Stimulated activated CD8-positive, alpha-beta memory T cell treated with anti-CD3 and anti-CD28 coated beads, Interleukin-7, amount 100 ng/mL, for 1 hour (primary cell): ENCODE measurements at places on chromosomes 2 and 18.

DNA sequence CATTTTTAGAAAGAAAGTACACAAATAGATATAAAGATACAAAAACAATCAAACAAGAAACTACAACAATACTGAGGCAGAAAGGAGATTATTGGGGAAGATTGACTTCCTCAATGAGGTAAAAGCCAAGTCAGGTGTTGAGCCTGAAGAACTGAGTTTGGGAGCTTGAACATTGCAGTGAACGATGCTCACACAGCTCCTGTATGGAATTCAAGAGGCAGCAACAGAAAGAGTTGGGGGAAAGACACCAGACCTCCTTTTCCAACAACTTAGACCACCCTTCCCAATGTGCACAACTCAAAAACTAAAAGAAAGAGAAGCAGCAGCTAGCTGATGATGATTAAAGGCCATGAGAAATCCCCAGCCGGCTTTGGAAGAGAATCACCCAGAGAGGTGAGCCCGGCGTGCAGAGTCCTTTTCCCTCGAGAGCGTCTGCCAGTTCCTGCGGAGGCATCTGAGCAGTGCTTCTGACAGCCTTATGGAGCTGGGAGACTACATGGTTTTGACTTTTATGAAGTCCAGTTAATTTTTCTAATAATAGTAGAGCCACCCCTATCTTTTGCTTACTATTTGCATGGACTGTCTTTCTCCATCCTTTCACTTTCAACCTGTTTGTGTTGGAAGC is 106.9 kb upstream of the RFX8 start:
- DNase-seq = no peak

DNA sequence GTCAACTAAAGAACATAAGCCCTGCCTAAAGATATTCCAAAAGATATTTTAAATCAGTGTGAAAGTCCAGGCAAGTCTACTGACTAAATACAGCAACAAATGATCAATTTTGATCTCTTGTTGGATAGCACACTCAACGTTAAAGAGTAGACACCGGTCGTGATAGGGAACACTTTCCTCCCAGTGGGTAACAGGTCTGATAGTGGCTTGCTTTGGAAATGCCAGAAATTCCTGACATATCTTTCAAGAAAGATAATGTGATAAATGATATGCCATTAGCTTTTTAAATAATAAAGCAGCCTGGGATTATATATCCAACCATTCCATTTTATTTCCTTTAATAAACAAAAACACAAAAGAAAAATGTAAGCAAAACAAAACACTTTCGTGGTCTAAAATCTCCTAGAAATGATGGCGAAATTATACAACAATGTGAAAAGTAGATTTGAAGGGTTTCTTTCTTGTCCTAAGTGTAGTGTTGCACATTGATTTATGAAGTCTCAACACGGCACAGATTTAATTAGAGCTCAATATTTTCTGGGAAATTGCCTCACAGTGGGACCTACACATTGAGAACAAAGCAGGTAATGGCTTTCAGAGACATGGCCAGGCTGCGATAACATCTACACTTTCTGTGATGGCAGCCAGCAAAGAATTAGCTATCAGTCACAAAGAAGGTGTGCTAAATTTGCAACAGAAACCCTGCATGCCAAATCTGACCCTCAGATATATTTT is 158.6 kb downstream of the PPP1R1C start:
- DNase-seq = no peak

- no peak for DNase-seq
Measured at GRCh38 chr2:1717113-1717512, 27.2 kb downstream of the PXDN start.

- DNase-seq = no peak
Measured at GRCh38 chr2:102040229-102040628, 48.5 kb downstream of the IL1R2 start.

GRCh38 chr18:13124411-13124810 is 94.1 kb upstream of the LDLRAD4 start:
- DNase-seq = no peak

GRCh38 chr2:151922845-151923666 is 94.8 kb upstream of the ARL5A start:
- DNase-seq = no peak

DNA sequence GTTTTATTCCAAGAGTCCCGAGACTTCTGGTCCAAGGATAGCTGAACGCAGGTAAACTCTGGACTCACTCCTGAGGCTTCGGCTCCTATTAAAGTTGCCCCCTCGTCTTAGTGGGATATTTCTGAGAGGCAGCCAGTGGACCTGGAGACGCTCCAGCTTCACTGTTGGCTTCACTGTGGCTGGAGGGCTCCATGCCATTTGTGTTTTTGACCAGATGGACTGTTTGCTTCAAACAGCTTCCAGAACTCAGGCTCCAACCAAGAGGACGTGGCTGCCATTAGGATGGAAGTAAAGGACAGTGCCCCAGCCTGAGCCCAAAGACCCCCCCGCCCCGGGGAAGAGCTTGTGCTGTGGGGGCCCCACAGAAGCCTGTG is 94.4 kb upstream of the LDAH start:
- DNase-seq = no peak

DNA sequence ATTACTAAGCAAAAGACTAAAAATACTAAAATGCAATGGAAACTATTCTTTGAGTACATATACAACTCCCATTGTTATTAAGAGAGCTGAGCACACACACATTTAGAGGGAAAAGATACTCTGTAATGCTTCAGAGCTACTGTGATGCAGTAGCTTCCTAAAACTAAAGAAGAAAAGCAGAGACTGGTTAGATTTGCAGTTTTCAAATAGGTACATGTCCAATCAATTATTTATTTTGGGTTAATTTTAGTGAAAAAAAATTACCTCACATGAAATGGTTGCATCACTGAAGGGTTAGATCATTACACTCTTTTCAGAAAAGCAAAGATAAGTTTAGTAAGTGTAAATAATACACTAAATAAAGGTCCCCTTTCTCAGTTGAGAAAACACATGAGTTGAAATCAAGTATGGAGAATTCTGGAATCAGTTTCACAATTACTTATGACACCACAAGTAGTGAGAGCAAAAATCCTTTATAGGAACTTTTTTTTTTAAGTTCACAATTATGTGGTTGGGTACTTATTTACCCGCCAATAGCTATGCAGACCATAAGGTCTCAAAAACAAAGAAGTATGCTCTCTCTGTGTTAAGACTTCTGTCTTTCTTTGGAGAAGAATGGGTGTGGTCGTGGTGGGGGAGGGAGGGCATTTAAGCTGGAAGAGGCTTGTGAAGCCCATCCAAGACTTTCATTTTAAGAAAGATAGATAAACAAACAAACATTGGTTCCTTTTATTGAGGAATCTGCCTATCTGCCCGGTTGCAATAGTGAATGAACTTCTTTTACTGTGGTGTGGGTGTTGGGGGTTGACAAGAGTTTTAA is 25.3 kb upstream of the SERTAD2 start:
- DNase-seq = no peak

GRCh38 chr2:119253760-119254600 is 30.3 kb downstream of the STEAP3 start:
- DNase-seq = no peak

- no peak for DNase-seq
Measured at GRCh38 chr18:11147962-11148679, 1.2 kb downstream of the PIEZO2 start.

DNA sequence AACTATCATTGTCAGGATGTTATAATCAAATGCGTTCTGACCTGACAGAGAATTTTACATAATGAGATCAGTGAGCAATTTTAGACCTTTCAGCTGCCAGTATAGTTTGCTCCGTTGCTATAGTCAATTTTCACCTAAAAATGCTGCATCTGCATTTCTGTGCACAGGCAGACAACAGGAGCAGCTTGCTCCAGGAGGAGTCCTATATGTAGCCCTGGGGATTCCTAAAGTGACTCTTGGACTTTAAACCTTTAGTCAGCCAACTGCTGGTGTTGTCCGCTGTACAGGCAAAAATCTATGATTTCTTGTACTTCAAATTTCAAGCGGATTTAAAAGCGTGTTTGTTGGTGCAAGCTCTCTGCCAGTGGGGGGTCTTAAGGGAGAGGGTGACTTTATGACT is 25.7 kb downstream of the SLC16A14 start:
- no peak for DNase-seq

DNA sequence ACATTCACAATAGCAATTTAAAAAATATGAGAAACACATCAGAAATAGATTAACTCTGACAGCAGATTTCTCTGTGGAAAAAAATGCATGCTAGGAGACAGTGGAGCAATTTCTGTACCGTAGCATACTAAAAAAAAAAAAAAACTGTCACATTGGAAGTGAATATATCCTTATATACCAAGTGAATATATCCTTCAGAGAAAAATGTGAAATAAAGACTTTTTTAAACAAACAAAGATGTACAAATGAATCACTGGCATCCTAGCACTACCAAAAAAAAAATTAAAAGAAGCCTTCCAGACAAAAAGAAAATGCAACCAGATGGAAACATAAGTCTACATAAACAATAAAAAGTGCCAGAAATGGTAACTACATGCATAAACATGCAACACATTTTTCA is 169.4 kb downstream of the NBAS start:
- DNase-seq = no peak

GRCh38 chr2:134078354-134078753 is 175.5 kb upstream of the MGAT5 start:
- DNase-seq = no peak

DNA sequence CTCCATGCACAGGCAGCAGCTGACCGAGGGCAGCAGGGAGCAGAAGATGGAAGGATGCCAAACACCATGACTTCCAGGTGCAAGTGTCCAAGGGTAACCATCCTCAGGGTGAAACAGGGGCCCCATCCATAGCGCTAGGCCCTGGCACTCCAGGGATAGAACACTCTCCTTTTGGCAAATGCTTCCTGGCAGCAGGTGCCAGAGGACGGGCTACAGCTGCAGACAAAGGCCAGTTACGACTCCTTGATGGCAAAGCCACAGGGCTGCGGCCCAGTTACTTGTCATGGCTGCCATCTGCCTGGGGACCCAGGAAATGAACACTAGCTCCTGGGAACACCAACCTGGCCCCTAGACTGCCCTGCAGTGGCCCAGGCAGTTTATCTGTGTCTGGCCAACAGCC is 178.8 kb downstream of the TMEM163 start:
- no peak for DNase-seq

DNA sequence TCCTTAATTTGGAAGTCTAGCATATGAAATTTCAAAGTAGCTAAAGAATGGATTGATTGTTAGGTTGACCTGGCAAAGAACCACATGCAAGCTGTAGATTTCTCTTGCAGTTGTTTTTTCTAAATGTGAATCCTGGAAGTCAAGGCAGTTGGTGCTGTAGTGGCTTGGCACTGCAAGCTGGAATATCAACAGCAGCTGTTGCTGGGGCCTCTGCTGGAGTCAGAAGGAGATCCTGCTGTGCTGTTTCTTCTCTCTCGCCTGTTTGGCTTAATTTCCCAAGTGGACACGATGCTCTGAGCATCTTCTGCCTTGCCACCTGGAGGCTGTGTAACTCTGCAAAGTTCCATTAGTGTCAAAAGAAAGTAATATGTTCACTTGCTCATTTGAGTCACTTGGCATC is 12.6 kb downstream of the PIK3C3 start:
- no peak for DNase-seq

GRCh38 chr2:78845664-78846185 is 179.8 kb upstream of the REG3G start:
- no peak for DNase-seq

GRCh38 chr18:64589000-64589399 is 440.1 kb upstream of the LINC00305 start:
- DNase-seq = no peak

DNA sequence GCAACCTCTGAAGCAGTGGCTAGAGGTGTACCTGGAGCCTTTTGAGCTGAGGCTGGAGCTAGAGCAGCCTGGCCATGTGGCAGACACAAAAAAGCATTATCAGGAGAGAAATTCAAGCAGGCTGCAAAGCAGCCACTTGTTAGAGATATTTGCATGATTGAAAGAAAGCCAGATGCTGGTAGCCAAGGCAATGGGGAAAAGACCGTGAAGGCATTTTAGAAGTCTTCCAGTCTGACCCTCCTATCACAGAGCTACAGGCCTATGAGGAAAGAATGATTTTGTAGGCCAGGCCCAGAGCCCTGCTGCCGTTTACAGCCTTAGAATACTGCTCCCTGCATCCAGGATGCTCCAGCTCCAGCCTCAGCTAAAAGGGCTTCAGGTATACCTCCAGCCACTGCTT is 41.4 kb upstream of the TNP1 start:
- no peak for DNase-seq

- no peak for DNase-seq
Measured at GRCh38 chr18:11906176-11906575, 1.9 kb downstream of the MPPE1 start.

- no peak for DNase-seq
Measured at GRCh38 chr2:71895320-71896161, 252.1 kb downstream of the CYP26B1 start.

- DNase-seq = no peak
Measured at GRCh38 chr18:7585276-7585670, 18.2 kb downstream of the PTPRM start.

DNA sequence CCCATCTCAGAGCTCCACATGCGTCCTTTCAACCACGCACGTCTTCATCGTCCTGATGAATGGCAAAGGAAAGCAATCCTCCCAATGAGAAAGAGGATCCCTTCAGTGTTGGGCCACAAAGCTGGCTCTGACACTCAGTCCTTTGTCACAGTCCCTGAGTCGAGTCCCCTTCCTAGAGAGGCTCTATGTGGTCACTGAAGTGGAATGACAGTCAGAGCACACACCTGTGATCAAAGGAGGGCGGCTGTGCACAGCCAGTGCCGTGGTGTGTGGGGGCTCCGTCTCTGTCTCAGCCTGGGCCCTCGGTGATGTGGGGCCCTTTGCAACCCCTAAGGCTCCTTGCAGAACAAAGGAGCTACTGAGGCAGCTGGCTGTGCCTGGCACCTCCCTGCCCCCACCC is 157.3 kb upstream of the APCDD1 start:
- DNase-seq = no peak

- DNase-seq = no peak
Measured at GRCh38 chr2:204127238-204127637, 190.7 kb downstream of the ICOS start.

- no peak for DNase-seq
Measured at GRCh38 chr2:69216535-69217332, 170.3 kb downstream of the GFPT1 start.

- DNase-seq = no peak
Measured at GRCh38 chr2:205041472-205042130, 496.3 kb downstream of the PARD3B start.

DNA sequence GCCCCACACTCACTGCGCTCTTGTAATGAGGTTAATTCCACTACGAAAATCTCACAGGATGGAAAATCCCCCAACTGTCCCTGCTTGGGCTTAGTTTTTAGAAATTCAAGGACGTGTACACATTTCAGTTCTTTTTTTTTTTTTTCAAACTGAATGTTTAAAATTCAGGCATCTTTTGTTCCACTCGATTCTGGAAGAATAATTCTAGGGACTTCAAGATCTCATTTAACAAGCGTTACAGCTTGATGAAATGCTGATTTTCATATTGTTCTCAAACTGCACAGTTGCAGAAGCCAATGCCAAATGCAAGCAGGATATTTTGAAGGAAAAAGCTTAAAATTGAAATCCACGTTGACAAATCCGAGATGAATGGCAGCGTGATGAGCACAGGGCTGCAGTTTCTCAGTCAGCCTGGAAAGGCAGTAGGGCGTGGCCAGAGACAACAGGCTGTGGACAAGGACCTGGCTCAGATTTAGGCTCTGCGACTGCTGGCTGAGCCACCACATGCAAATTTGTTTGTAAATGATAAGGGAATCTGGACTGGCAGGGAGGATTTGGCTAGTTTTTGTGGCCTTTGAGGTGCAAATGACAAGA is 128.1 kb upstream of the MYCN start:
- no peak for DNase-seq
